AG08395 (cell line): ENCODE measurements at places on chromosomes 13 and 19.

GRCh38 chr19:45428384-45429231 is 4.9 kb upstream of the ERCC1 start:
- peak; percentile 72 for DNase-seq

GRCh38 chr13:46675016-46675415 is 121.9 kb downstream of the ESD start:
- DNase-seq, result no peak

DNA sequence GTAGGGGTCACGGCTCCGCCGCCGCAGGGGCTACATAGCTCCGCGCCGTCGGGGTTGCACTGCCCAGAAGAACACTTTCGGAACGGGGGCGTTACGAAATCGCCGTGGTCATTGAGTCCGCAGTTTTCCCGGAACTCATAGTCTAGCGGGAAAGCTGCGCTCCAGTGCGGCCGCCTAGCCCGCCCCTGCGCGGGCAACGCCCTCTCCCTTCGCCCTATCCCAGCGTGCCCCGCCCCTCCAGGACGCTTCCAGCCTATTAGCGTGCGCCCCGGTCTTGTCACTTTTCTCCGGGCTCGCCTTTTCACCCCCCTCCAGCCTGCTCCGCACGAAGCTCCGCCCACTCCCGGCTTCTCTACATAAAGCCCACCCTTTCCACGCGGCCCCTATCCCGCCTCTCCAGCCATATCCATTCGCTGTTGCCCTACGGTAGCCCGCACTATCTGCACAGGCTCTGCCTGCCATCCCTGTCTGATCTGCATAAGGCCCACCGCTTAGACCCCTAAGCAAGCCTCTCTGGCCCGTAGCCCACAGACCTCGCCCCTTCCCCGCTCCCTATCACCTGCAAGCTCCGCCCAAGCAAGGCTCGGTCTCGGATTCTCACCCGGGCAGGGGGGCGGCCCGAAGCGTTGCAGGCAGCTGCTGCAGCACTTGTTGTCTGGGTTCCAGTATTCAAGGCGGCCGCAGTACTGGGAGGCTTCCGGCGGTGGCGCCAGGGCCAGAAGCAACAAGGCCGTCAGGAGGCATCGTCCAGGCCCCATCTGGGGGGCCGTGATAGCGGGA is 1.6 kb downstream of the IGFLR1 start:
- DNase-seq, result peak; percentile 99

DNA sequence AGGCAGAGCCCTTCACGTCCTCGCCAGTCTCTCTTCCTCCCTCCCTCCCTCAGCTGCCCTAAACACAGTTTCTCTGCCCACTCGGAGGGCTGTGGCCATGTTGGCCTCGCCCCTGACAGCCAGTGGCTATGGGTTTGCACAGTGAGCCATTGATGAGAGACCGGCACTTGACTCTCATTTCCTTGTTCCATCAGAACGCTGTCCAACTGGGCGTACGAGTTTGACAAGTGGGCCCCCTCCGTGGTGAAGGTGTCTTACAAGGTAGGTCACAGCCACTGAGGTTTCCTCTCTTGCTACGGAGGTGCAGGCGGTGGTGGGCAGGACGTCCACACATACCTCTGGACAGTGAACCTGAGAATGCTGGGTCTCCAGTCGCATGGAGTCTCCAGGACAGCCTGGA is 57.9 kb downstream of the SMARCA4 start:
- DNase-seq, result no peak

GRCh38 chr13:112714376-112715174 is 24.7 kb downstream of the ATP11A start:
- no peak for DNase-seq

- DNase-seq, result peak; percentile 59
Observed at GRCh38 chr19:5563935-5564612, 3.7 kb downstream of the TINCR start.

DNA sequence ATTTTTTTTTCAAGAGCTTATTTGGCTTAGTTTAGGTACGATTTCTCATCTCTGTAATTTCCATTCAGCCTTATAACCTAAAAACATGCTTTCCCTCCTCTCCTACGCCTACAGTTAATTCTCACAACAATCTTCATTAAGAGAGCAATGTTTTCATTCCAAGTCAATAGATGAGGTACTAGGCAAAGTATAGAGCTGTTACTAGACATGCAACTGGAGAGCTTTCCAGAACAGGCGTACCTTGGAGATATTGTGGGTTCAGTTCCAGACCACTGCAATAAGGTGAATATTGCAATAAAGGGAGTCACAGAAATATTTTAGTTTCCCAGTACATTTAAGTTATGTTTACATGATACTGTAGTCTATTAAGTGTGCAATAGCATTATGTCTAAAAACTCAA is 34.8 kb downstream of the TGDS start:
- DNase-seq, result no peak

DNA sequence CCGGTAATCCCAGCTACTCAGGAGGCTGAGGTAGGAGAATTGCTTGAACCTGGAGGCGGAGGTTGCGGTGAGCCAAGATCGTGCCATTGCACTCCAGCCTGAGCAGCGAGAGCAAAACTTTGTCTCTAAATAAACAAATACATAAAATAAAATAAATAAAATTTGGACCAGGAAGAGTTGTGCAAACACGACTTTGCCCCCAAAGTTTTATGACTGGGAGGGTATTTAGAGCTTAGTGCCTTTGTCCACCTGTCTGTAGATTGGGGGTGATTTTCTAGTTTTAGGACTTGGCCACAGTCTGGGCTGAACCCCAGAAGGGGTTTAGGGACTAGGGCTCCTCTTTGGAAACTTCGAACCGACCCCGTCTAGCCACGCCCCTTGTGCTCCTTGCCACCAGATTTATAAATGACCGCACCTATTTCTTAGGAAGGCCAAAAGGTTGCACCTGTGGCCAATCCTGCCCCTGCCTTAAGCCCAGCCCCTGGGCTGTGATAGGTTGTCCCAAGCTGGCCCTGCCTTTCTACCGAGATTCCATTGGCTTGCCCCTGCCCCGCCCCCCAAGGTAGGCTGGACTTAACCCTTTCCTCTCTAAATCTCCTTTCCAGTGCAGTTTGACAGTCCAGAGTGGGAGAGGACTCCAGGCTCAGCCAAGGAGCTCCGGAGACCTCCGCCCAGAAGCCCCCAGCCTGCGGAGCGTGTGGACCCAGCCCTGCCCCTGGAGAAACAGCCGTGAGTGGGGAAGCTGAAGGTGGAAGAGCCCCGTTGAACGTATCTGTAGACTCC is 5.3 kb downstream of the SHD start:
- peak; percentile 40 for DNase-seq

DNA sequence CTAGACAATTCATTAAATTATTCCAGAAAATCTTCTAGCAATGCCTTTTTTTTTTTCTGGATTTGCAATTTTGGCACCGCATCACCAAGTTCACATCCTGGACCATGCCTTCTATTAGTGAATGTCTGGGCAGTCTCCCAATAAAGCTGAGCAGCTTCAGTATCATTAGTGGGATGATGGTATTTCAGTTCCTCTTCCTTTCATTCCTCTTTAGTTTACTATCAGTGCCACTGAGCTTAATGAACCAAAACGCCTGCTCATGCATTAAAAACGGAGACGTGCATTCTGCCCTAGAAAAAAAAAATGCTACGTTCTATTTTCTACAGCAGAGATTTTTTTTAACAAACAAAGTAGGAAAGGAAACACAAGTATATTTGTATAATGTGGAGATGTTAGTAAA is 343.0 kb downstream of the PCDH9 start:
- DNase-seq, result peak; percentile 2

GRCh38 chr13:97335488-97336134 is 98.4 kb upstream of the RAP2A start:
- DNase-seq, result no peak

- DNase-seq, result peak; percentile 74
Observed at GRCh38 chr19:3132971-3133792, 2.7 kb upstream of the GNA15 start.

- DNase-seq, result no peak
Observed at GRCh38 chr19:35710784-35711723, 6.7 kb downstream of the ZBTB32 start.

DNA sequence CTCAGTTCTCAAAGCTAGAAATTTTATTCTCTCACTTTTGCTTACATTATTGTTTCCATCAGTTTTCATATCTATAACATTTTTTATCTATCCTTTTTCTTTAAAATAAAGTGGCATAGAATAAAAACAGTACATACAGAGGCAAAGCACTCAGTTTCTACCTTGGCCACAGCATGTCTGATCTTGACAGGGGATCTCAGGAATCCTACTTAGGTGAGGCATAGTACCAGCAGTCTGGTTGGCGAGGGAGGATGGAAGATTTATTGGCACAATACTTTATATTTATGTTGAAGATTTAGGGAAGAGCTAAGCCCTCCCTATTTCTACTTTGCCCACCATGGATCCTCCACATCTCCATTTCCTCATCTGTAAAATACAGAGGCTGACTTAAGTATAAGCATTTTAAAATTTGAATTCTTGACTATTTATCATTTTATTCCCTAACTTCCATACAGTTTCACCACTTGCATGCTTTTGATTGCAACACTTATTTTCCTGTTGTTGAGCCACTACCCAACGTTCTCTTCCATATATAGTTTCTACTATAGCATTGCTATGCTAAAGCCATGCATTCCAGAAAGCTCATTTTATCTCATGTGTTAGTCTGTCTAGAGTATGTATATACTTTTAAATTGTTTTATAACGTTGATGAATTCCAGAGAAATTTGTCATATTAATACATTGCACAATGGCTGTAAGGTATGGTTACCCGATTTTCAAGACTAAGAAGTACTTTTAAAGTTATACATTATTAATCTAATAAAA is 506.7 kb downstream of the KCTD12 start:
- DNase-seq, result no peak

DNA sequence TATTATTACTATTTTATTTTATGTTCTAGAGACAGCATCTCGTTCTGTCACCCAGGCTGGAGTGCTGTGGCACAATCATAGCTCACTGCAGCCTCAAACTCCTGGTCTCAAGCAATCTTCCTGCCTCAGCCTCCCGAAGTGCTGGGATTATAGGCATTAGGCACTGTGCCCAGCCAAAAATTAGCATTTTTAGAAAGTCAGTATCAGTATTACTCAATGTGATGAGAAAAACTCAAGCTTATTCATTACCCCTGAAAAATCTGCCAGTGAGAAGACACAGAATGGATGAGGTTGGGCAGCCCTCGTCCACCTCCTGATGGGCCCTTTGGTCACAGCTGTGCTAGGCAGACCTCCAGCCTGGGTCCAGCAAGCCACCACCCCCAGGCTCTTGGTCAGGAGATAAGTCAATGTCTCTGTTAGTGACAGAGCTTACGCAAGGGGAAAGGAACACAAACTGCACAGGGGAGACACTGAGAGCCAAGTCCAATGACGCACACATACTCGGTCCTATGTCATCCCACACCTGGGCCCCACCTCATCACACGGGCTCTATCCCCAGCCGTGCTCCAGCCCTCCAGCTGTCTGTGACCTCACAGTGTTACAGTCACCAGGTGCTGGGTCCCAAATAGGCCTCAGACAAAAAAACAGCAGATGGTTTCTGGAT is 19.8 kb downstream of the PEPD start:
- DNase-seq, result no peak

- DNase-seq, result no peak
Observed at GRCh38 chr13:110308656-110309359, 1.7 kb downstream of the COL4A2 start.

DNA sequence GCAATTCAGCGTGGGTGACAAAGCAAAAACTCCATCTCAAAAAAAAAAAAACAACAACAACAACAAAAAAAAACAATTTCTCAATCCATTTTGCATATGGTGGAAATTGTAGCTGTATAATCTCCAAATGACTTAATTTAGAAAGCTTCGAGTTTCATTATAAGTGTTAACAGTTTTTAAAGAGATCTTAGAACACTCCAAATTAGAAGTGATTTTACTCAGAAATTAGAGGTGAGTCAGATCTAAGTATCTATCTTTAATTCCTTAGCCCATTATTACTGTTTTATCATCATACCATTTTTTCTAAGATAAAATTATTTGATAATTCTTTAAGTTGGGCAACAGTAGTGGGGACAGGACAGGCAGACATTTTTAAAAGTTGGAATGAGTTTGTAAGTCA is 60.5 kb downstream of the ZMYM2 start:
- no peak for DNase-seq

DNA sequence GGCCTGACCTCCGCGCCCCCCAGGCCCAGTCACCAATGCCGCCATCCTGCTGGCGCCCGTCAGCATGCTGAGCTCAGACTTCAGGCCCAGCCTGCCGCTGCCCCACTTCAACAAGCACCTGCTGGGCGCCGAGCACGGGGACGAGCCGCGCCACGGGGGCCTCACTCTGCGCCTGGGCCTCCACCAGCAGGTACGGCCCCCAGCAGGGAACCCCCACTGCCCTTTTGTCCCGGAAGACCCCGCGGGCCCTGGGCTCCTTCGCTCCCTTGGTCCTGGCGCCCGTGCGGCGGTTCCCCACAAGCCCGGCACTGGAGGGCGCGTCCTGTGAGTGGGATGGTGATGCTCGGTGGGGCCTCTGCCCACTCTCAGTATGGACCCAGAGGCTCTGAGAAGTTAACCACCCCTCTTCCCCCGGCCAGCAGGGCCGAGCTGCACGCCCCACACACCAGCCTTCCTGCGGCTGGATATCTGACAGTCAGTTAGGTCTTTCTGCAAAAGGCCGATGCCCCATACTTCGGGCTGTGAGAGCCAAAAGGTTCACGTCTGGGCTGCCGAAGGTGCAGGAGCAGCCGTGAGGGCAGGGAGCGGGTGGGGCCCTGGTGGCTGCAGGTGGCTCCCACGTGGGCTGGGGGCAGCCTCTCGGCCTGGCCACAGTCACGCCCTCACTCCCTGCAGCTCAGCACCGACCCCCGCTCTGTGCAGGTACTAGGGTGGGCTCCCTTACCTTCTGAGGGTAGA is 8.0 kb downstream of the WDR18 start:
- DNase-seq, result no peak

DNA sequence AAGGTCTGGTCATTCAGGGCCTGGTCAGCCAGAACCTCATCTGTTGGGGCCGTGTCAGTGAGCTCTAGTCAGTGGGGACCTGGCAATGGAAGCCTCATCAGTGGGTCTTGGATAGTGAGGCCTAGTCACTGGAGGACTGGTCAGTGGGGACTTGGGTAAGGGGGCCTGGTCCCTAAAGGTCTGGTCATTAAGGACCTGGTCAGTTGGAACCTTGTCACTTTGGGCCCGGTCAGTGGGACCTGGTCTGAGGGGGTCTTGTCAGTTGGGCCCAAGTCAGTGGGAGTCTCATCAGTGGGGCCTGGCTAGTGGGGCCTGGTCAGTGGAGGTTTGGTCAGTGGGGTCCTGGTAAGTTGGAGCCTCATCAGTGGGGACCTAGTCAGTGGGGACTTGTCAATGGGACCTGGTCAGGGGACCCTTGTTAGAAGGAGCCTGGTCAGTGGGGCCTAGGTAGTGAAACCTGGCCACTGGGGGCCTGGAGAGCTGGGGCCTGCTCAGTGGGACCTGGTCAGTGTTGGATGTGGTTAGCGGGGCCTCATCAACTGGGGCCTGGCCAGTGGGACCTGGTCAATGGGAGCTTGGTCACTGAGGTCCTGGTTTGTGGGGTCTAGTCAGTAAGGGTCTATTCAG is 43.7 kb upstream of the TPM4 start:
- no peak for DNase-seq

GRCh38 chr19:1289686-1290025 is 4.0 kb downstream of the EFNA2 start:
- DNase-seq, result no peak

- peak; percentile 41 for DNase-seq
Observed at GRCh38 chr13:113491418-113491883, 940 bp upstream of the DCUN1D2 start.
